AG10803 (cell line): ENCODE measurements at places on chromosomes 5 and 9.

DNA sequence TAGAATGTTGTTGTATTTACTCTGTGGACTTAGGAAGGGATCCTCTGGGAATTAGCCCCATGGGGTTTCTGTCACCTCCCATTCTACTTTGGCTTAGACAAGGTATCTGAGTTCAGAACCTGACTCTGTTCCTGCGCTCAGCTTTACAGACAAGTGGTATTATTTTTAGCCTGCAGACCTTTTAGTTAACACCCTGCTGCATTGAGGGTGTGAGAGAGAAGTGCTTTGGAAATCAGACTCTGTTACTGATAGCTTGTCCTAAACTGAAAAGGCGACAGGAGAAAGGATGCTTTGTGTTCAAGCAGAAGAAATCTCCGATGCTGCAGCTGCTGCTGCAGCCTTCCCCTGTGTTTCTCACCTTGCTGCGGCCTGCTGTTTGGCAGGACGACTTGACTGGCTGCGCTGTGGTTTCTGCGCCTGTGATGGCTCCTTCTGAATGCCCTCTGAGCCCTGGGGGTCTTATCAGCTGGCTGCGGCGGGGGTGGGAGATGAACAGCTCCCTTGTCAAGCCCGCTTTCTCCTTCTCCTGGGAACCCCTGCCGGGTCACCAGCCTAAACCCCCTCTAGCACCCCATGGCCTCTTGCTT is 61.9 kb downstream of the PGM5 start:
- DNase-seq = no peak

GRCh38 chr5:134273642-134274395 is 47.9 kb upstream of the PPP2CA start:
- DNase-seq = no peak

- no peak for DNase-seq
Observed at GRCh38 chr5:141832131-141832530, 46.1 kb downstream of the PCDH1 start.

GRCh38 chr9:6413365-6414246 is 607 bp downstream of the UHRF2 start:
- DNase-seq = peak; percentile 10

- DNase-seq = no peak
Observed at GRCh38 chr9:131505012-131505411, 2.3 kb downstream of the POMT1 start.

GRCh38 chr5:159094745-159095144 is 5.0 kb downstream of the EBF1 start:
- DNase-seq = peak; percentile 82

DNA sequence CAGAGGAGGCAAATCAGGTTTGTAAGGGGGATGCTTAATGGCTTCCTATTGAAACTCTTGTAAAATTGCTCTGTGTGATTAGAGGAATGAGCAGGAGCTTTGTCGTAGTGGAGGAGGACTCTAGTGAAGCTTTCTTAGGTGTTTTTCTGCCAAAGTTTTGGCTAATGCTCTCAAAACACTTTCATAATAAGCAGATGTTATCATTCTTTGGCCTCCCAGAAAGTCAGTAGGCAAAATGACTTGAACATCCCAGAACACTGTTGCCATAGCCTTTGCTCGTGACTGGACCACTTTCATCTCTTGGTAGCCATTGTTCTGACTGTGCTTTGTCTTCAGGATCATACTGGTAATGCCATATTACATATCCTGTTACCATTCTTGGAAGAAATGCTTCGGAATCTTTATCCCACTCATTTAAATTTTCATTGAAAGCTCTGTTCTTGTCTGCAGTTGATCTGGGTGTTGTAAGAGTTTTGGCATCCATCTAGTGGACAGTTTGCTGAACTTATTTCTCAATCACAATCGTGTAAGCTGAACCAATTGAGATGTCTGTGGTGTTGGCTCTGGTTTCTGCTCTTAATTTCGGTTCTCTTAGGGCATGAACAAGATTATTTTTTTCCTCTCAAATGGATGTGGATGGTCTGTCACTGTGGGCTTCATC is 187.6 kb downstream of the COMMD10 start:
- peak; percentile 83 for DNase-seq

DNA sequence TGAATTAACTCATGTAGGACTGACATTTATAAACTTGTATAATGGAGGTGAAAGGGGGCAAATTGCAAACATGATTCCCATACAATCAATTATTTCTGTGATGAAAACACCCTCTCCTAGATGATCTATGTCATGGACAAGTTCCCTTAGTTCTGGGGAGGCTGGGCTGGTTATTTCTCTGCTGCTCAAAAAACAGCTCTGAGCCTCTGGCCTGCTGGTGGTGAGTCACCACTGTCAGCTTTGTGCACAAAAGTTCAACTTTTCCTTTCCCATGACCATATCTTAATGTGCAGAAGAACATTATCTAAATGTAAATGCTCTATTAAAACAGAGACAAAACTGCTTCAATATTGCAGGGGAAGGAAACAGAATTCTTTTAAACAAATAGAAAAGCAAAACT is 85.0 kb downstream of the HMHB1 start:
- DNase-seq = peak; percentile 35

- peak; percentile 8 for DNase-seq
Observed at GRCh38 chr5:6436715-6437331, 11.8 kb upstream of the UBE2QL1 start.

DNA sequence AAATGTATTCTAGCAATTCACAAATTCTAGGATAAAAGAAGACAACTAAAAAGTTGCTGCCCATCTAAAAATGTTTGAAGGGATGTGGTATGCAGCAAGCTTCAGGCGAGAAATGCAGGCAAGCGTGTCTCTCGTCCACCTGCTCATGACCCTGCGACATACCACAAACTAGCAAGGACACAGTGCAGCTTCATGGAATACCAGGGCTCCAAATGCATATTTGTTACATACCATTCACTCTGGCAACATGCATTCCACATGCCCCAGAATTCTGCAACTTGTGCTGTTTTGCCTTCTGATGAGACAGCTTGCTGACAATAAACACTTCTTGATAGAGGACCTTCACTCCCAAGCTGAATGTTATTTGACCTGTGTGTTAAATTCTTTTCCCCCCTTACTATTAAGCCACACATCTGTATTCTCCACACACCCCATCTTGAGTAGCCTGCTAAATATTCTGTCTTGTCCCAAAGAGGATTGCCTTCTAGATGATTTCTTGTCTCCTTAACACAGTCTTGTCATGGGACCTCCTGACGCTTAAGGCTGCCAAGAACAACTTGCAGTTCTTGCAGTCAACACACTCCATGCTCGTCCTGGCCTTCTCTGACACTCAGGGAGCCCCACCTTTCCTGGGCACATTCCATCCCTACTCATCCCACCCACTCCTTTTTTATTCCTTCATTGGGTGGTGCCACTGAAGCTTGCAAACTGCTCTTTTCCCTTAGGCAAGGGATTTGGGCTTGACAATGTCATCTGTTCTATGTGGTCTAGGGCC is 340.5 kb downstream of the PIK3R1 start:
- DNase-seq = peak; percentile 51

GRCh38 chr5:93164690-93165089 is 416.3 kb downstream of the NR2F1-AS1 start:
- DNase-seq = peak; percentile 89

GRCh38 chr5:81486711-81487110 is 92.8 kb upstream of the ACOT12 start:
- no peak for DNase-seq

DNA sequence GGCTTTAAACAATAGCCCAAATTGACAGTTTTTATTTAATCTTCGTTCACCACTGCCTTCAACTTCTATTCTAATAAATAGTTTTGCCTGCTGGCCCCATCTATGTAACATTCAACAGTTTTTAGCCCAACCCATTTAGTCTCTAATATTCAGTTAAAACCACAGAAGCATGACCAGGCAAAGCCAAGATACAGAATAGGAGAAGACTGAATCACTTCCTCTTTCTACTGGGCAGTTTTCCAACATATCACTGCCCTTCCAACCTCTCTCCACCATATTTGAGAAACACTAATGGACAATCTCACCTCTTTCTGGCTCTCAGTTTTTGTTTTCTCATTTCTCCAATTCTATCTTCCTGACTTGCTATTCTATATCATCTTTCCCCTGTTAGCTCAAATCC is 352.9 kb downstream of the DNAH5 start:
- peak; percentile 80 for DNase-seq

DNA sequence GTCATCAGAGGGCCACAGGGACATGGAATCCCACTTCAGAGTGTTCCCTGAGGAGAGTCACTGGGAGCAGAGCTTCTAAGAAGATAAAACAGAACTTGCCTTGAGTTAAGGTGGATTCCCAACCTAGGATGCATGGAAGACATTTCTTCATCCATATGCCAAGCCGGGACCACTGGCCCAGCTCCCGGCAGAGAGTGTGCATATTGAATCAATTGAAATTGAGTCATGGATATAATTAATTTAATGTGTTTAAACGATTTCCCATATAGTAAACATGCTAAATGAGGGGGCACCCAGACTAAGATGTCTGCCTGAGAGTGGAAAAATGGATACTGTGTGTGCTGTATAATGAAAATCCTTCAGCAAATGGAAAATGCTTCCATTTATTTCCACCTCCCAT is 194.4 kb upstream of the TBC1D2 start:
- peak; percentile 42 for DNase-seq

DNA sequence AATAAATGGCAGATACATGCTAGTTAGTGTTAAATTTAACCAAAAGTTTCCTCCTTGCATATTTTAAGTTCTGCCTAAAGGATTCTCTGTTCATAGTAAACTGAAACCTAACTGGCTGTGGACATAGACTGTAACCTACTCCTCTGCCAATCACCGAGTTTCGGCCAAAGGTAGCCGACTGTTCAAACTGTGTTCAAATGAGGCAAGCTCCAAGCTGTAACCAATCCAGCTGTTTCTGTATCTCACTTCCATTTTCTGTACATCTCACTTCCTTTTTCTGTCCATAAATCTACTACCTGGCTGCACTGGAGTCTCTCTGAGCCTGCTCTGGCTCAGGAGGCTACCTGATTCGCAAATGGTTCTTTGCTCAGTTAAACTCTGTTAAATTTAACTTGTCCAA is 44.1 kb downstream of the KCNV2 start:
- no peak for DNase-seq

- DNase-seq = no peak
Observed at GRCh38 chr5:174614500-174615135, 109.8 kb upstream of the MSX2 start.

GRCh38 chr9:122342323-122343050 is 28.3 kb upstream of the PTGS1 start:
- no peak for DNase-seq

DNA sequence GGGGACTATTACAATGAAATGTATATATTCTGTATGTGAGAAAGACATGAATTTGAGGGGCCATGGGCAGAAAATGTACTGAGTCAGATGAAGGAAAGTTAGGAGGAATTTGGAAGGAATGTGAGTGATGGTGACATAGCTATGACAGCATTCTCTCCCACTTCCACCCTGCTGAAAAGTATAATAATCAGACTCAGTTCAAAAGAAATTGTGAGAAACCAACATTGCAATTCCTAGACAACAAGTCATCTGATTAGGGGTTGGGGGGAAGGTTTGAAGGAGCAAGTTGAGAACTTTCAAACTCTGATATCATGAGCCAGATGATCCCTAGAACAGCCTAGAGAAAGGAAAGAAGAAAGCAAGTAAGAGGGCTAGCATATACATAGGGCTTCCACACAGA is 370.6 kb downstream of the DMRTA1 start:
- peak; percentile 41 for DNase-seq

DNA sequence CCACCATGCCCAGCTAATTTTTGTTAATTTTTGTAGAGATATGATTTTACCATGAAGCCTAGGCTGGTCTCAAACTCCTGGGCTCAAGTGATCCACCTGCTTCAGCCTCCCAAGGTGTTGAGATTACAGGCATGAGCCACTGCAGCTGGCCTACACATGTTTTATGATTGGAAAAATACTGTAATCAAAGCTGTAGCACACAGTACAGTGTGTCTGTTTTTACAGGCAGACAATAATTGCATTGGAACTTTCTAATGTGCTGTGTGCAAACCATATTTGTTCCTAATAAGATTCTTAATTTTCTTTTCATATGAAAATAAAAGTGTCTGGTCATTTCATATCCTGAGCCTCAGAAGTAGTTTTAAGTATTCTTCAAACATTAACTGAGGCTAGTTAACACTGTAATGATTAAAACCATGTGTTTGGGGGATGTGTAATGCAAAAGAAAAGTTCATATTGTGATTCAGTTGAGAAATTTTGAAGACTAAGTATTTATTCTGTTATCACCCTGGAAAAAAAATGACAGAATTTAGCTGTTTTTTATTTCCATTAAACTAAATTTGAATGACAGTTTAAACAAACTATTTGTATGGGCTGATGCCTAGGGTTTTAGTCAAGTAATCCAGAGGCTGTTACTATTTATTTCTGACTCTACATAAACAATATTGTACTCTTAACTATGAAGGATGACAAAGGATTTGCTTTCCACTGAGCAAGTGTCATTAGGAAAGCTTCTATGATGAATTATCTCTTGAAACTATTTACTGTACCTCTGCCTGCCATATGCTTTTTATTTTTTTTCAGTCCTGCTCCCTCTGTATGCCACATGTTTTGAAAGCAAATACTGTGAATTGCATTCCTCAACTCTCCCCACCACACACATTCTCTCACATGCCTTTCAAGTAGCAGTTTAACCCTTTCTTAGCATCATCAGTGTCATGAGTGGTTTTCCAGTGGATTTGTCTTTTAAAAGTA is 111.5 kb downstream of the MTREX start:
- DNase-seq = peak; percentile 96

DNA sequence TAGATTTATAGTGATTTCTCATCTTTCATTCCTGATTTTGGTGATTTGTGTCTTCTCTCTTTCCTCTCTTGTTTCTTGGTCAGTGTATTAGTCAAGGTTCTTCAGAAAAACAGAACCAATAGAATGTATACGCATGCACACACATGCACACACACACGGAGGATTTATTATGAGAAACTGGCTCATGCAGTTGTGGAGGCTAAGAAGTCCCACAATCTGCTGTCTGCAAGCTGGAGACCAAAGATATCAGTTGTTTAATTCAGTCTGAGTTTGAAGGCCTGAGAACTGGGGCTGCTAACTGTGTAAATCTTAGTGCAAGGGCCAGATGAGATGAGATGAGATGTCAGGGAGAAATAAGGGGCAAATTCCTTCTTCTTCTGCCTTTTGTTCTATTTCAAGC is 5.7 kb upstream of the RPS23 start:
- no peak for DNase-seq

- no peak for DNase-seq
Observed at GRCh38 chr9:77907585-77907984, 124.0 kb downstream of the GNAQ start.

DNA sequence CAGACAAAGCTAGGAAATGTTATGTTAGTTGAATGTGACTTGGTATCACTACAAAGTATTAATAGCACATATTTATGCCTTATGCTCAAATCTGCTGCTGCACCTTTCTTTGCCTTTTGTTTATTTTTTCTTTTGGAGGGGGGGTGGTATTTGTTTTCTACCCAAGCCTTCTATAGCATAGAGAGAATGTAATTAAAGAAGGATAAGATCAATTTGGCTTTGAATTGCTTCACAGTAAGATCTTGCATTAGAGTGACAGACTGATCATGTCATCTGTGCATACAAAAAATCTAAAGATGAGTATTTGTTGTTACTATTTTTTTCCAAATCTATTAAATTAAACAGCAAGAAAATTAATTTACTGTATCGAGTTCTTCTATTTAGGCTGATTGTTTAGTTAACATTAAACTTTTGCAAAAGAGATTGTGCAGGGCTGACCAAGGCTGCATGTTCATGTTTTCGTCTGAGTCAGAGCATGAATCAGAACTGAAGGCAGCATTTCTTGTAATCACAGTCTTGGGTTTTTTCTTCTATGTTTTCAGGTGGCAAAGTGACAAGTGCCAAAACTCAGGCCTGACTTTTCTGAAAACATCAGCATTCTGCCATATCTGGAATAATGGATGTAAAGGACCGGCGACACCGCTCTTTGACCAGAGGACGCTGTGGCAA is 1007.1 kb upstream of the WWC1 start:
- peak; percentile 3 for DNase-seq
